Suprapubic skin (tissue), 4 donors: ENCODE measurements at places on chromosomes 7 and 10. TPM values are rescaled to one million over a fixed set of nuclear protein-coding genes. Genes with fewer than 3 reads are reported as not detected.

DNA sequence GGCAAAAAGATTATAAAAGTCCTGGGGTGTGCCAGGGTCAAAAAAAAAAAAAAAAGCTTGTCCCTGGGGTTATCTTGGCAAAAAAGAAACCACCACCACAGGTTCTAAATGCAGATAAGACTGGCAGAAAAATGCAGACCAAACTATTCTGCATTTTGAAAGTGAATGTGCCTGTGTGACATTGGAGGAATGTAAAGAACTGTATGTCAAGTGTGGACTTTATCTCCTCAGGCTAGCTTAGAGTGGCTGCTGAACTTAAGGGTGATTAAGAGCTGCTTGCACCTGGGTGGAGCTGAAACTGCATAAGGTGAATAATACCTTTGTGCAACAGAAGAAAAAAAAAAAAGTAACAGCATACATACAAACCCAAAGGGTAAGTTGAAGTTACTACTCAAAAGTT lies 1.3 kb upstream of the NAPEPLD start:
- no peak for DNase-seq
- H3K27ac ChIP-seq: peak overlapping the region; percentile 96

DNA sequence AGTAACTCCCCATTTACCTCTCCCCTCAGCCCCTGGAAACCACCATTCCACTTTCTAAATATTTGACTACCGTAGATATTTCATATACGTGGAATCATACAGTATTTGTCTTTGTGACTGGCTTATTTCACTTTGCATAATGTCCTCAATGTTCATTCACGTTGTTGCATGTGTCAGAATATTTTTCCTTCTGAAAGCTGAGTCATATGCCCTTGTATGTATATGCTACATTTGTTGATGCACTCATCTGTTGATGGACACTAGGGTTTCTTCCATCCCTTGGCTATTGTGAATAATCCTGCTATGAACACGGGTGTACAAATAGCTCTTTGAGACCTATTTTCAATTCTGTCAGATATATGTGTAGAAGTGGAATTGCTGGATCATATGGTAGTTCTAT lies 25.8 kb upstream of the TSPAN13 start:
- no peak overlapping the region for H3K4me3 ChIP-seq
- no peaks in the 10 kb centered on the region for H3K27me3 ChIP-seq
- no peak overlapping the region for H3K27ac ChIP-seq
- H3K4me1 ChIP-seq: no peaks in the 10 kb centered on the region
- no peaks in the 10 kb centered on the region for H3K36me3 ChIP-seq

CHAT gene
- total RNA-seq: not detected

AIMP2 gene
- 27.1 TPM for total RNA-seq
